ENCODE measurements at places on chromosomes 2 and 18.

- DNase-seq, result no peak
Observed at GRCh38 chr2:37637190-37637860, 34.1 kb downstream of the CDC42EP3 start.

DNA sequence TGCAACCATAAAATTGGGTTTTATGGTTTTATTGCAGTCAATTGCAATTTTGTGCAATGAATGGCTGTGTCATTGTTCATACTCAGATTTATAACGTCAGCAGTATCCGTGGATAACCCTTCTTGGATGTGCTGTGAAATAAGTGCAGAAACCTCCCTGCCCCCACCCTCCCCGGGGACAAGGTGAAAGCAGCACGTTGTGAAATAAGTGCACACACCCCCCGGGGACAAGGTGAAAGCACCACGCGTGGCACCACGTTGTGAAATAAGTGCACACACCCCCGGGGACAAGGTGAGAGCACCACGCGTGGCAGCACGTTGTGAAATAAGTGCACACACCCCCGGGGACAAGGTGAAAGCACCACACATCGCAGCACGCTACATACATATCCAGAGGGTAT is 93.6 kb upstream of the NFATC1 start:
- DNase-seq, result no peak

DNA sequence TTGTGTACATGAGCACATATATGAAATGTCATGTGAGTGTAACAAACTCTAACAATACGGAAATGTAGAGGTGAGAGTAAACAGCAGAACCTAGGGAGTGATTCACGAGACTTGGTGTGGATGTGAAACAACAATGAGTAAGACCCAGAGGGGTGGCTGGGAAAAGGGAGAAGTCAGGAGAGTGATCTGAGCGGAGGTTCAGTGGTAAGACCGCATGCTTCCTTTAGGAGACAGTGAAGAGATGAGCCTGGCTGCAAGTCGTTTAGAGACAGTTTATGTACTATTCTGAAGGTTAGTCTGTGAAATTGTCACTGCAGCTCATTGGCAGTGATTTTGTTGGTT is 150.6 kb downstream of the PRPF40A start:
- no peak for DNase-seq

- no peak for DNase-seq
Observed at GRCh38 chr2:18721038-18721922, 131.9 kb upstream of the NT5C1B start.

DNA sequence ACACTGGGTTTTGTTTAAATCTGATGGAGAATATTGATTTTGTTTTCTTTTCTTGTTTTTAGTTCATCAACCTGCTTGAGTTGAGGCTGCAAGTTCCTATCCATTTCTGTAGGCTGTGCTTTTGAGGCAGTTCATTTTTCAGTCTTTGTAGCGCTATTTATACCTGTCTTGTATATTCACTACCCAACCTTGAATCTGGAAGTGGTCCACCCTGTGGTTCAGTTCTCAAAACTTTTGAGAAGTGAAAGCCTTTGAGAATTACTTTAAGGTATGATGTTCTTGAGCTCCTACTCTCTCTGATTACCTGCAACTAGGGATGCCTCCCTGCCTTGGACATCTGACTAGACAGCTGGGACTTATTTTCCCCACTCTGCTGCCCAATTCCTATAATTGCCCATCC is 53.5 kb upstream of the KCNE4 start:
- DNase-seq, result no peak

DNA sequence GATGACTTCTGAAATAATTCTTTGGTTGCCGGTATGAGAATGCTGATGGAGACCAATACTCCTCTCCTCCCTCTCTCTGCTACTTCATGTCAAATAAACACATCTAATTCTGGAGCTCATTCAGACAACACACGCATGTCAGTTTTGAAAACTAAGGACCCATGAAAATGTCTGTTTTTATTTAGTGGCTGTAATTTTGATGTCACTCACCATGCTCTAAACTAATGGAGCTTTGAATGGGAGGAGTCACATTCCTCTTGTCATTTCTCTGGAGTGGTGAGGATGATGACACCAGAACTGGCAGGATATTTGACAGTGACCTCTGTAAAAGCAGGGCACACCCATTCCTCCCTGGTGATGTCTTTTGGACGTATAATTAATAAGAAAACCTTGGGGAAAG is 163.0 kb downstream of the PHLPP1 start:
- no peak for DNase-seq

GRCh38 chr2:47313141-47313691 is 89.7 kb upstream of the MSH2 start:
- no peak for DNase-seq

- no peak for DNase-seq
Observed at GRCh38 chr2:188734691-188735090, 239.5 kb upstream of the COL3A1 start.

- DNase-seq, result no peak
Observed at GRCh38 chr2:120430501-120430830, 84.5 kb downstream of the INHBB start.

- DNase-seq, result no peak
Observed at GRCh38 chr18:57957210-57957609, 86.8 kb upstream of the NEDD4L start.

- no peak for DNase-seq
Observed at GRCh38 chr2:84821806-84822205, 59.1 kb downstream of the TRABD2A start.

- no peak for DNase-seq
Observed at GRCh38 chr2:173264603-173265366, 89.9 kb upstream of the CDCA7 start.

- DNase-seq, result no peak
Observed at GRCh38 chr2:38815936-38816335, 37.9 kb downstream of the GEMIN6 start.

GRCh38 chr2:12613137-12613835 is 103.5 kb upstream of the TRIB2 start:
- no peak for DNase-seq

DNA sequence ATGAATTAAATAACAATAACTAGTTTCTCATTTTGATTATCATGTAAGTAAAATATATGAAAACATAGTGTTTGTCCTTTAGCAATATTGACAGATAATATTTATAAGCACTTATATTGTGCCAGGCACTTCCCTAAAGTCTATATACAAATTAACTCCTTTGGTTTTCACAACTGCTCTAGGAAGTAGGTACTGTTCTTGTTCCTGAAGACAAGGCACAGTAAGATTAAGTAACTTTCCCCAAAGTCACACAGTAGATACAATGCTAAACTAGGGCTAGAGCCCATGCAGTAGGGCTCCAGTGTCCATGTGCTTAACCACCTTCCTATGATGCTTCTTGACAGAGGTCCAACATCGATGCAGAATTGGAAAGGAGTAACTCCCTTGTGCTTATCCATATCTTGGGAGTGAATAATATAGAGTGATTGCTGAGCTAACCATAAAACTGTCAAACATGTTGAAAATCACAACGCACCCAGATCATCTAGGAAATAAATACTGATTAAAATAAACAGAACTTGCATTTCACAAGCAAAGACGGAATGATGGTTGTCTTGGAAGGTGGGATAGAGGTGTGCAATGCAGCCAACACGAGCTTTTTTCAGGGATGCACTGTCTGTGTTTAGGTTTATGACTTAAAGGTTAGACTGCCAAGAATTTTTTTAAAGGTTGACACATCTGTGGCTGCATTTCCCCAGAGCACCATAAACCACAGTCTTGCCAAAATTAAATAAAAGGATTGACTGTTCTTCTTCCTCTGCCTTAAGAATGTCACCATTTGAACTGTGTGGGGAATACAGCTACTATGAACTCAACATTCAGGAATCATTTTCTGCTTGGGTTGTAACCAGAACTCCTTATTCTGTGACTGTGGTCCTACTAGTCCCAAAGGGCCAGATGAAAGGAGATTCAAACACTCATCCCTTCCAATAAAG is 80.8 kb downstream of the ANKRD44 start:
- no peak for DNase-seq

DNA sequence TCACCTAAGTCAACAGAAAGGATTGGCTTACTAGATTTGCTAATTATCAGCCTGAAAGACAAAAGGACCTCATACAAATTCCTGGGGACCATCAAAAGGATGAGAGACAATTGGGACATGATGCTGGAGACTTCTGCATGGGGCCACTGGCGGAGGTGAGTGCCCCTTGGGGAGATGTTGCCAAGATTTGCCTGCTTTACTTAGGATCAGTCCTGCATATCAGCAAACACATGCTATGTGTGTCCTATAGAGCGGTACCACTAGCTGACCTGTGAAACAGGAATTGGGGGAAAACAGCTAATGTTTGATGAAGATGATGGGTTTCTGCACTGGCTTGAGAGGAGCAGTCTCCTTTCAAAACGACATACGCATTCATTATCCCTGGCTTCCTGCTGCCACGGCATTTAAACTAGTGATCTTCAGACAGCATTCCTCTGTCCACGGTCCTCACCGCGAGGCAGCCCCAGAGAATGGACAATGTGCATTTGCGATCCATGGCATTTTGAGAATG is 104.2 kb downstream of the TGIF1 start:
- no peak for DNase-seq

- DNase-seq, result no peak
Observed at GRCh38 chr2:25030702-25031101, 11.2 kb upstream of the EFR3B start.

DNA sequence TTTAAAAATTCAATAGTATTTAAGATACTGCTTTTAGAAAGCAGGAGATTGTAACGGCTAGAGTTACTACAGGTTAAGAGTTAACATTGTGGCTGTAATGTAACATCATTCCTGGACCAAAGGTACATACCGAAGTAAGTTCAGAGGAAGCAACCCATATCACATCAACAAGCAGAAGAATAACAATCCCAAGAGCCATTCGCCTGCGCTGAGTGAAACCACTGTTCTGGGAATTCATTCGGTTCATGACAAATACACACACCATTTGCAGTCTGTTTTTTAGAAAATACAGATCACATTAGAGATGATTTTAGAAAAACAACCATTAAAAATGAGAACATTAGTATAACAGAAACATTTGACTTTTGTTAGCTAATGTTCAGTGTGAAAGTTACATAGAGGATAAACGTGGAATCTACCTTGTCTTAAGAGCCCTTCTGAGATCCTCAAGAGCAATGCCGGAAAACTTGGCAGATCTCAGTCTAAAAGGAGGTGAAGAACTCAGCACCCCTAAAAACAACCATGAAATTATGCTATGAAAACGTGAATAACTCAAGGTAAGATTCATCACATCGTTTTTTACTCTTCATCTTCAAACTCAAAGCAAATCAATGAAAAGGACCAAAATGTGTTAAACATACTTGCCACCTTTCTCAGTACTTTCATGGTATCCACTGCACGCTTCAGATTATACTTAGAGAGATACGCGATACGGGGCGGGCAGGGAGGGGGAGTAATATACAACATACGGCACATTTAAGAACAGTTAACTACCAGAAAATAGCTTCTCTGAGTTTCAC is 1.2 kb downstream of the SLC35F5 start:
- no peak for DNase-seq

GRCh38 chr2:191206613-191207471 is 38.4 kb upstream of the MYO1B start:
- DNase-seq, result no peak

DNA sequence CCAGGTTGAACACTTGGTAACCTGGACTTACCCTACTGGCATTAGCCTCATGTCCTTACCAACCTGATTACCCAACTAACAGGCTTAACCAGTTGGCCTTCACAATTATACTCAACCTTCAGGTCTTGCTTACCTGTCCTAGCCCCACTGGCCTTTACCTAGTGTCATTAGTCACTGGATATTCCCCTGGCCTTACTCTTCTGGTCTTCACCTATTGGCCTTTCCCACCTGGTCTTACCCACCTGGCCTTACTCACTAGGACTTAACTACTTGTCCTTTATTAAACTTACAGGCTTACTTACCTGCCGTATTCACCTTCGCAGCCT is 131.1 kb upstream of the ZSWIM2 start:
- DNase-seq, result no peak

- no peak for DNase-seq
Observed at GRCh38 chr2:223800908-223801307, 36.5 kb downstream of the AP1S3 start.

GRCh38 chr2:128362176-128362888 is 43.7 kb upstream of the HS6ST1 start:
- DNase-seq, result no peak

GRCh38 chr2:233385489-233386044 is 31.3 kb downstream of the DGKD start:
- DNase-seq, result no peak

Measured in stimulated activated naive CD4-positive, alpha-beta T cell treated with Interleukin-2 at 50 U/mL for 16 hours (primary cell).